ENCODE measurements at places on chromosomes 5 and 9.

DNA sequence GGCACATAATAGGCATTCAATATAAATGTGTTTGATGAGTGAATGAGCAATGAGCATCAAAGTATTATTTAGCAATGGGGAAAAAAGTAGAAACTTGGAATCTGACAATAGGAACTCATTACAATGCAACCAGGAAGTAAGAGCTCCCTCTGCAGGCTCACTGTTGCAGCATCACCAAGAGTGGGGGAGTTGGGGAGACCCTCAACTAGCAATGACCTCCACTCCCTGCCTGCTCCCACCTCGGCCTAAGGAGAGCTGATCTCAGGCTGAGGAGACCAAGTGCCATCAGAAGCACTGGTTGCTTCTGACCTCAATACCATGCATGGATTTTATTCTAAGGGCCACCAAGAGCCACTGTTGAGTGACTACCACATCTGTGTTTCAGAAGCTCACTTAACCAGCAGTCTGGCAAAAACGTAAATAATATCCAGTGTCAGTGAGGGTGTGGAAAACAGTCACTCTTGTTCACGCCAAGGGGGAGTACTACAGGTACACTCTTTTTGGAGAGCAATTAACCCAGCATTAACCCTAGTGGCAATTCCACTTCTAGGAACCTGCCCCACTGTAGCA, 8.0 kb downstream of the VDAC1 start:
- peak; percentile 28 for DNase-seq

GRCh38 chr9:72789885-72790284, 163.0 kb downstream of the ALDH1A1 start:
- DNase-seq, result no peak

GRCh38 chr5:135942202-135942771, 12.5 kb downstream of the LECT2 start:
- no peak for DNase-seq

- DNase-seq, result peak; percentile 26
Observed at GRCh38 chr9:84781458-84781857, 111.9 kb downstream of the NTRK2 start.

GRCh38 chr9:82327641-82328040, 339.1 kb downstream of the SPATA31D1 start:
- DNase-seq, result no peak

DNA sequence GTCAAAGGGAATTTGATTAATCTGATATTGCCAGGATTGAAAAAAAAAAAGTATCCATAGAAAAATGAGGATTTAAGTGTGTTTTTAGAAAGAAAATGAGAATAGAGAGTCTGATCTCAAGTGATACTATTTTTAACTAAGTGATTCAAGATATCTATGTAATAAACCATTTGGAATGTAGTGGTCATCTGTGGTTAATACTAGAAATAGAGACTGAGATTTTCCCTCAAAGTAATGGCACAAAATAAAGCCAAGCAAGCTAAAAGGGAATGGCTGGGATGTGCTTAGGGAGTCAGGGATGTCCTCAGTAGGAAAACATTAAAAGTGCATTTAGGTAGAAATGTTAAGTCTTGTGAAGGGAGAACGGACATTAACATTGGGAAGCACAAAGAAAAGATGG, 90.6 kb downstream of the FBXO4 start:
- no peak for DNase-seq

DNA sequence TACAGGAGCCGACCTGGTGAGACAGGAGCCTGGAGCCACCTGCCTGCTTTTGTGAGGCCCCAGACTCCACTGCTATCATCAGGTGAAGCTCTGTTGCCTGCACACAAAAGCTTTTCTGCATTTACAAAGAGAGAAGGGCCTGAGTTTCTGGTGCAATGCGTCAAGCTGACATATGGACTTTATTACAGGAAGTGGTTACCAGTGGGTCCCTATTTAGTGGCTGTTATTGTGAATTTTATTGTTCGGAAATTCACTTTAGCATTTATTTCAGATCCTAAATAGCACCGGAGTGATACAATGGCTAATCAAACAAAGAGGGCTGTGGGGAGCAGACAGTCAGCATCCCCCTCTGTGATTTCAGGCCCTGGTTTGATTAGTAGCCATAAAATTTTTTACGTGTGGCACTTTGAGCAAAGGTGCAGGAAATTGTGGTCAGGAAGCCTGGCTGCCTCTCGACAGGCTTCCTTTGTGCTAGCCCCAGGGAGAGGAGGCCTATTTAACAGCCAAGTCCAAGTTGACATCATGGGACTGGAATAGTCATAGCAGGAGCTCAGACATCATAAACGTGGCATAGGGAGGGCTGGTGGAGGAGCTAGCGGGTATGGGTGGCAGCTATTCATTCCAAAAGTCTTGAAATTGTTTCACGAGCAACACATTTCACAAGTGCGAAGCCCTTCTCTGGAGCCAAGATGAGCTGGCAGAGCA, 8.4 kb downstream of the TGFBI start:
- peak; percentile 57 for DNase-seq

DNA sequence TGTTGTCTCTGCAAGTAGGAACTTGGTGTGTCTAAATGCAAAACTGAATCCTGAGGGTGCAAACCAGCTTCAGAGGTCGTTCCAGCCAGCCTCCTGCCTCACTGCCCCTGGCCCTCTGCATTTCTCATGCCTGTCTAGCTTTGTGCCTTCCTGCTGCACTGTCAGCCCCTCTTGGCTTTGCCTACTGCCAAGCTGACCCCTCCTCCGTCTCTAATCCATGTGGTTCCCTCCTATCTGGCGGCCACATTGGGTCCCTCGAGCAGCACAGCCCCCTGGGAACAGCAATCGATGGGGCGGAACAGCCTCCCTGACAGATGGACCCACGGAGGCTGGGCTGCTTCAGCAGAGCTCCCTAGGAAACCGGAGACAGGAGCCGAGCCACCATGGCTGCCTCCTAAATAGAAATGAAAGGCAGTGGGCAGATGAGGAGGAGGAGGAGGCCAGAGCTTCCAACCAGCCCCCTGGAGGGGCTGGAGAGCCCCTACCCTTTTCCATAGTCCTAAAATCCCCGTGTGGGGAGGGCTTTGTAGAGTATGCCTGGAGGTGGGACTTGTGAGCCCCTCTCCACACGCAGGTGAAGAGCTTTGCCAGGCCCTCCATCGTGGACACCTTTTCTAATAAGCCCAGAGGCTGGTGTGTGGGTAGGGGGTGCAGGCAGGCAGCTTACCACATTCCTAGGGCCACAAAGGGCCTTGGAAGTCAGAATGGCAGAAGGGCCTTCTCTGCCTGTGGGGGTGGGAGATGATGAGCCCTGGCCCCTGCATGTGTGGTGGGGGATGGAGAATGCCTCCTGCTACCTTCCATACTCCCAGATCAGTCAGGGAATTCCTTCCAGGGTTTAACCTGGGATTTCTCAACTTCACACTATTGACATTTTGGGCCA, 9.2 kb upstream of the CXXC5 start:
- no peak for DNase-seq

- no peak for DNase-seq
Observed at GRCh38 chr5:72210888-72211678, 103.8 kb downstream of the MAP1B start.

- DNase-seq, result no peak
Observed at GRCh38 chr5:160342413-160342941, 27.9 kb downstream of the C1QTNF2 start.

DNA sequence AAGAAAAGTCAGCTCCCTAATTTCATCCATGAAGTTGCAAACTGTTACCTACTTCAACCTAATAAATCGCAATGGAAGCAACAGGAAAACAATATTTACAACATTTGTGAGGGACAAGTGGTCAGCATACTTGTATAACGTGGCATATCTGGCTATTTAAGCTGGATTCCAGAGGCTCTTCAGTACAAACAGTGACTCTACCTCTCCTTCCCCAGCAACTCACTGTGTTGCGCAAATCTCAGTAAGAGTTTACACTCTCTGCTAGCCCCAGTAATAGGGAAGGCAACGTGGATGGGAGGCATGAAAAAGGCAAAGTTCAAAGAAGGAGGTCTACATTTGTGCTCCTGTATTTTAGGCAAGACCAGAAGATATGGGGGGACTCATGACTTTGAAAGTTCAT, 18.9 kb upstream of the SEMA5A start:
- no peak for DNase-seq

- no peak for DNase-seq
Observed at GRCh38 chr5:167696558-167697314, 594.7 kb upstream of the WWC1 start.

- DNase-seq, result no peak
Observed at GRCh38 chr5:67652201-67652600, 455.6 kb upstream of the CD180 start.

DNA sequence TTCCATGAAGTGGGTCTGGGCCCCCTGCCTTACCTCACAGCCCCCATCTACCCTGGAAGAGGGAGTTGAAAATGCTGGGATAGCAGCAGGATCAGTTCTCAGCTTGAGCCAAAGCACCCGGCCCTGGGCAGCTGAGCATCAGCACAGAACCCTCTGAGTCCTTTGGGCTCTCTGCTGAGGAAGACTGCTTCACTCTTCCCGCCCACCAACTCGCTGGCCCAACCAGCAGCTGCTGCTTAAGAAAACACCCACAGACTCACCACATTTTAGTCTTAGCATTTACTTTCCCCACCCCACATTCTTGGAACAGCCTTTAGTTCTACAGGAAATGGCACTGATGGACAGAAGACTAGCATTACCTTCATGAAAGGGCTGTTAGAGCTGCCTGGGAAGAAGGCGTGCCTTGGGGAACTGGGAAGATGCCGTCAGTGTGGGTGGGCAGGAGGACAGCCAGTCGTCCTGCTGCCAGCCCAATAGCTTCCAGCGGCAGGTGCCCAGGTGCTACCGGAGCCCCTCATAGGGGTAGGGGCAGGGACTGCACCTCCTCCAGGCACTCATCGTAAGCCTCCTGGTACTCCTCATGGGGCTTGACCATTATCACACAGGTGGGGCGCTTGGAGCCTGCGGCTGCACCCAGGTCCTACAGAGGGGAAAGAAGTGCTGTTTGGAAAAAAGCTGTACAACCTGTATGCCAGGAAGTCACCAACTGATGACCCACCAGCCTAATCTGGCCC, 4.3 kb downstream of the NHP2 start:
- no peak for DNase-seq

- DNase-seq, result peak; percentile 74
Observed at GRCh38 chr9:123349691-123350480, 6.1 kb upstream of the CRB2 start.

GRCh38 chr9:127139071-127139731, 16.8 kb upstream of the ANGPTL2 start:
- no peak for DNase-seq

DNA sequence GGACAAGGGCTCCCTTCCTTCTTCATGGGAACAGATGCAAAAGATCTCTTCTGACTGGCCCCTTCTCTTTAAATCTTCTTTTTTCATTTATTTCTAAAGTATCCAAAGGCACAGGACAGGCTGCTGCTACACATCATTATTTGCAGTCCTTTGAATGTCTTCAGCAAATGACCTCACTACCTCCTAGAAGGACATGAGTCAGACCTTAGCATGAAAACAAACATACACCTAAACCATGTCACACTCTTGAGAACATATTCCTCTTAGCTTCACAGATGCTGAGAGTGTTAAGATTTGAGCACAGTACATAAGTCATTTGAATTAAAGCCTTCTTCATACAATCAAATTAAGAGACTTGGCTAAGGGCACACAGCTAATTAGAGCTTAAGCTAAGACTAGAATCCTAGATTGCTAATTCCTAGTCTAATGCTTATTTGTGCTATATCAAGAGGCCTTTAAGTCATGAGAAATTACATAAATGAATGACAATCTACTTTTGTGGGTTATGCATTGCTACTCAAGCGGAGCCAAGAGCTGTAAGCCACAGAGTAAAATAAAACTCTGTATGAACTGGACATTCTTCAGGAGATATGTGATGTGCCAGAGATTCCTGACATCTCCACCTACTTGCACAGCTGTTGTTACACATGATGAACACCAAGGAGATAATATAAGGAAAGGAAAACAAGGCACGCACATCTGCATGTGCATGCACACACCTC, 109.1 kb upstream of the PTGER4 start:
- no peak for DNase-seq

- DNase-seq, result no peak
Observed at GRCh38 chr5:2451100-2451499, 300.4 kb downstream of the IRX2 start.

GRCh38 chr9:72912476-72913381, 40.1 kb downstream of the ALDH1A1 start:
- no peak for DNase-seq

- no peak for DNase-seq
Observed at GRCh38 chr5:95107138-95107537, 177.8 kb downstream of the MCTP1 start.

GRCh38 chr5:54176066-54176830, 134.1 kb downstream of the ARL15 start:
- no peak for DNase-seq

GRCh38 chr5:79318935-79319614, 83.1 kb downstream of the JMY start:
- DNase-seq, result no peak

DNA sequence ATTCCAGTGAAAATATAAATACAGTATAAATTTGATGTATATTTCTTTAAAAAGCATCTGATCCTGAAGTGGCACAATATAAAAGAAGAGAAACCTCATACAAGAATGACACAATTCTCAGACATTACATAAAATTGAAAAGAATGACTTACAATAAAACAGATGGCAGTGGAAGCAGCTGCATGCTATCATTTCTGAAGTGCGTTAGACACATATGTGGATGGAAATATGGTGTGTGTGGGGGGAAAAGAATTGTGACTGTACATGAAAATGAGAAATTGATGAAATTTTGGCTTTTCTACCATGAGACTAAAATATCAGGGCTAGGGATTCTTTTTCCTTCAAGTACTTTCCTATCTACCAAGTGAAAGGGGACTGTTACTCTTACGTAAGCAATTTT, 45.9 kb upstream of the CDH18 start:
- DNase-seq, result no peak

DNA sequence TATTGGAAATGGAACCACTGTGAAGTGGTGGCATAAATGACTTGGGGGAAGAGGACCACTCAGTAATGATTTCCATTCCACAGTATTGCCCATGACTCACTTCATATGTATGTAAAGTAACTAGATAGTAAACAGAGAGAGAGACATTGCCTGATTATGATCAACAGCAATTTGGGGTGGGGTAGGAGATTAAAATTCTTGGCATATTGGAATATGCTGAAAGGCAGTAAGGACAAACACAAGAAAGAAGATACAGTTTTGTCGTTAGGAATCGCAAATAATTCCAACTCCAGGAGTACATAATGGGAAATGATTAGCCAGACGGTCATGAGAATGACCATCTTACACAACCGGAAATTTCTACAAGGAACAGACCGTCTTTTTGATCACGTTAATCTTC, 1.5 kb upstream of the HMGCS1 start:
- DNase-seq, result no peak

DNA sequence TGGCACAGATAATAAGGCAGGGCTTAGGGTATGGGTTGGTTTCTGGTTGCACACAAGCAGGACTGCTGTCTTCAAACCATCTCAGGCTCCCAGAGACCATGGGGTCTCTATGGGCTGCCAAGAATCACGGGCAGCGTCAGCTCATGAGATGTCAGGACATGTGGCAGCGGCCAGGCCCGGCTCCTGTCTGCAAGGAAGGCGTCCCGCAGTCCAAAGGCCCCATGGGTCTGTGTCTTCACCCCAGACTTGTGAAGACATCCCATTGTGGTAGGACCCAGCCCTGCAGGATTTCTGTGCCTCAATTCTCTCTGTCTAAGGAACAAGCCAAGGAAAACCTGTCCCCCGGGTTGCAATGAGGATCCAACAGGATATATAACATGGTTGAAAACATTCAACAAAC, 32.6 kb downstream of the IPPK start:
- DNase-seq, result no peak

GRCh38 chr9:36258208-36258995, at the start of gene GNE:
GNE (minus strand) TSS chr9:36258448; CDS start chr9:36249355, 9,093 bp downstream.
- peak; percentile 97 for DNase-seq

Data from CD4-positive, alpha-beta T cell treated with Interleukin-17A for 1 hour (primary cell).